ENCODE measurements at places on chromosomes 13 and 19.

DNA sequence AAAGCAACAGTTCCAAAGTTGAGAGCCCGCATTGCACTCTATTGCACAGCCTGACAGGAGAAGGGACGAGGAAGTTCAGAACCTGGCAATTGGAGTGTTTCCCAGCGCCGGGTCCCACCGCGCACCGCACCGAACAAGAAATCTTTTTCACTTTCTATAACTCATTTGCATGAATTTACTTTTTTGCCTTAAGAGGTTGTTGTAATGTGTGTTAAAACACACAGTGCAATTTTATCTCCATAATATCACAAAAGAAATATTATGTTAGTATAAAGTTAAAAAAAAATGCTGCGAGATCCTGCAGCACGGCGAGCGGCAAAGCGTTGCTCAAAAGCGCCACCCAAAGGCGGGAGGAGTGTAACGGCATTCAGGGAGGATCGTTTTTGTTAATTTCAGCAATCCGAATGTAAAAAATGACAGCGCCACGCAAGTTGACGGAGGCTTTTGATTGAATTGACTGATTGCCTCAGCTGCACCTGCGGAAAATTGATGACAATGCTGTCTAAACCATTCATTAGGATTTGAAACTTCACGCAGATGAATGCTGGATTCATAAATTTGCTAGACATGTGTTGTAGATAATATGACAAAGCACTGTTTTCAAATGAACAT is 303.6 kb upstream of the ZNF507 start:
- peak; percentile 39 for DNase-seq

DNA sequence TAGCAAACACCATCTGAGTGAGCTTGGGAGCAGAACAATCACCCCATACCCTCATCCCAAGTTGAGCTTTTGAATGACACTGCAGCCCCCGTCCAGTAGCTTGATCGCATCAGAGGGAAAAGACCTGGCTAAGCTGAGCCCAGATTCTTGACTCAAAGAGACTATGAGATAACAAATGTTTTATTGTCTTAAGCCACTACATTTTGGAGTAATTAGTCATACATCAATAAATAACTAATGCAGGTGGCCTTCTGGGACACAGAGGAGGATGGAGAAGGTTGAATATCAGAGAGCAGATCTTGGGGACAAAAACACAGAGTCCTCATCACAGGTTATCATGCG is 24.6 kb upstream of the IGSF23 start:
- no peak for DNase-seq

DNA sequence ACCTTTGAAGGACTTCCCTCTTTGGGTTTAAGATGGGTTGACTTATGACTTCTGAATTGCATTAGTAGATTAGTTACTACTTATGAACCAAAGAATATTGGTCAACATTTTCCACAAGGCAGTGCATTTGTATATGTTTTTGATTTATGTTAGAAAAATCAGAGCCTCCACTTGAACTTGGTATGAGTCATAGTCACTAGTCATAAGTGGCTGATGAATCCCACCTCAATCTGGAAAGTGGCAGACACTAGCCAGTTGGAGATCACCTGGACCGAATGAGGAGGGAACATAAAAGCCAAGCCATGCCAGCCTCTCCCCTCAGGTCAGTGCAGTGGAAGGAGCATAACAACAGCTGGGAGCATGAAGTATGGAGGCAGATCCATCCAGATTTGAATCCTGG is 39.3 kb upstream of the SPART start:
- DNase-seq, result no peak

GRCh38 chr13:47433461-47434005 is 536.7 kb upstream of the HTR2A start:
- no peak for DNase-seq

- DNase-seq, result no peak
Measured at GRCh38 chr19:33195645-33196347, 1.7 kb downstream of the LRP3 start.
